Panc1 (cell line): ENCODE measurements at places on chromosomes 11 and 22.

DNA sequence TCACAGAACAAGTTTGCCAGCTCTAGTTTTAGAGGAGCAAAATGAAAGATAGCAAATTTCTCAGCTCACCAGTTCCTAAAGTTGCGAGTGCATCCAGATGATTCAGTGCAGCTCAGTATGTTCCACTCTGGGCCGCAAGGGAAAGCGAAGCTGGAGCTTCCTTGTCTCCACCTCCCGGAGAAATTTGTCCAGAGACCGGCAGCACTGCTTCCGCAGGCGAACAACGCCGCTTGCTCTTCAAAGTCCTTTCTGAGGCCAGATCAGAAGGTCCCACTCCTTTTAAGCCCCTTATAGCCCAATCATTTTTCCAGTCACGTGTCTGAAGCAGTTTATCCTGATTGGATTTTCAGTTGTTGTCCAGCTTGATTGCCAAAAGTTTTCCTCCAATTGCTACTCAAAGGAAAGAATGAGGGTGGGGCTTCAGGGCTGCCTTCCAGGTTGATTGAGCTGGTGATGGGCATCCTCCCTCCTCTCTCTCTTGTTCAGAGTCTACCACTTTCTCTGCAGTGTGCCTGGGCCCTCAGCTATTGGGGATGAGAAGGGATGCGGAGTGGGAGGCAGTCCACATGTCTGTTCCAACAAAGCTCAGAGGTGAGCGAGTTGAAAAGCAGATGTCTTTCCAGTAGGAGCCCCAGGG, at the start of gene ZNF280A:
TSS of gene ZNF280A (minus strand) at position 251 of the 637 bp plus-strand sequence. CDS start 4,640 bp downstream, outside the sequence.
- no peak for DNase-seq

DNA sequence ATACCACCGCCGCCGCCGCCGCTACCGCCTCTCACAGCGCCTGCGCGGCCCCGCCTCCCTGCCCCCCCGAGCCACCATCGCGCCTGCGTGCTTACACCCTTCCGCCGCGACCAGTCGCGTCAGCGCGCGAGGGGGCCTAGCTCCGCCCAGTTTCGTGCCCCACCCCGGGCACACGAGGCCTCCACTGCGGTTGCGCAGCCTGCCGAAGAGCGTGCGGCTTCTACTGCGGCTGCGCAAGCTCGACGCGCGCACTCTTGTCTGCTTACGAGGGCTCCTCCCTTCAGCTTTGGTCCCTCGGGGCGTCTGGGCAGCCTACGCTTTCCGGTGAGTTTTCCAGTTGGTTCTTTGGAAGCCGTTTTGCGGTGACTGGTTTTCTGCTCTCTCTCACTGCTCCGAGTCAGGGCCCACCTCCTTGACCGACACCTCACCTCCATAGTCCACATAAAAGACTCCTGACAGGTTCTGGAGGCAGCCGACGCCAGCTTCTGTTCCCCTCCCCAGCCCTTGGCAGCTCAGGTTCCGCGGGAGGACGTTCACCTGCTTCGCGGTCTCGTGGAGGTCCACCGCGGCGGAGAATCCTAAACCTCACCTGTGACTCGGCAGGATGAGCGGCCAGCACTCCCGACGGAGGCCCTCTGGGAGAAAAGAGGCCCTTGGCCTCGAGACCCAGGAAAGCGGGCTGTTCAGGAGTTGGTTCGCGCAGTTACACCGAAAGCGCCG, at the start of gene PITPNB:
TSS of gene PITPNB (minus strand) at position 35 of the 720 bp plus-strand sequence. CDS start 65 bp downstream, outside the sequence.
- peak; percentile 61 for DNase-seq

- no peak for DNase-seq
Measured at GRCh38 chr22:30863081-30863833, 105.3 kb downstream of the MORC2 start.

DNA sequence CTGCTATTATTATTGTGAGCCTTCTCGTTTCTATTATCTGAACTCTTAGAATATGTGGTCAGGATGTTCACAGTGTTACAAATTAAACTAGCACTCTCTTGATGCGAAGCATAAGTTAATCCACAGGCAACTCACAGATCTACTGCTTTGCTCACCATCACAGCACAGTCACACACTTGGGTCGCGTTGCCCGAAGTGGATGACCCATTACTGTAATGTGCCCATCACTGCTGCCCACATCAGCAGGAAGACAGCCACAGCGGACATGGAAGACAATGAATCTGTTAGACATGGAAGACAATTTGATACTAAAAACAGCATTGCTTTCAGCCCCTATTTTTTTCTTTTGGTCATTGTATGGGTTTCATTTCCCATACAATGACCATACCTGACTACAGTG, 216.4 kb upstream of the B3GAT1 start:
- DNase-seq = no peak

- DNase-seq = peak; percentile 22
Measured at GRCh38 chr11:9169595-9170295, 78.3 kb upstream of the SCUBE2 start.

DNA sequence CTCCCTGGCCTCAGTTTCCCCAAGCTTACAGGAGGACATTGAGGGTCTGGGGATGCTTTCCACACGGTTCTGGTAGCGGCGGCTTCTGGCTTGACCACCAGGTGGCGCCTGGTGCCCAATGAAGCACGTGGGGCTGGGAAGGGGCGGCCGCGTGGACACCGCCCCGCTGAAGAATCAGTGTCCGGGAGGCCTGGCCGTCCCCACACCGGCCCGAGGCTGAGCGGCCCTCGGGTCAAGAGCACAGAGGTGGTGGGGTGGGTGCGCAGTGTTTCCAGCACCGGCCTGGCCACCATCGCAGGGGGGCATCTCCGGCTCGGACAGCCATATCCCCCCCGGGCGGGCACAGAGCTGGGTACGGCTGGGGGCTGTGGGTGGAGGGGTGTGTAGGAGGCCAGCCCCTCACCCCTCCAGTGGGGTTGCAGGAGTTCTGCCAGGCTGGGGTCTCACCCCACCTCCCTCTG, 27.8 kb upstream of the PPARA start:
- no peak for DNase-seq

DNA sequence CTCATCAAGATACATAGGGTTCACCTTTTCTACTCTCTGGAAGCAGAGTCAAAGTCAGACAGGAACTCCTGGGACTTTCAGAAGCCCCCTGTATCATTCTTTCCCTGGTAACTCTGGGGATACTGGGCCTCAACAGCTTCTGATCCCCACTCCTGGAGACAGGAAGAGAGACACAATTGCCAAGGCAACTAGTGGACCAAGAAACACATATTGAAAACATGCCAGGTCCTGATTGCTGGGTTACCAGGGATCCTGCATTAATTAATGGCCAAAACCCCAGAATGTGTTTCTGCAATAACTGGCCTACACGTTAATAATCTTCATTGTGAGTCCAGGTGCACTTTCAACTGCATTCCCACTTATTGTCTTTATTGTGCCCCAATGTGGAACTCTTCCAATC, 260.8 kb upstream of the POU2AF2 start:
- DNase-seq = no peak

GRCh38 chr11:119376197-119376847, 5.2 kb downstream of the USP2 start:
- no peak for DNase-seq

DNA sequence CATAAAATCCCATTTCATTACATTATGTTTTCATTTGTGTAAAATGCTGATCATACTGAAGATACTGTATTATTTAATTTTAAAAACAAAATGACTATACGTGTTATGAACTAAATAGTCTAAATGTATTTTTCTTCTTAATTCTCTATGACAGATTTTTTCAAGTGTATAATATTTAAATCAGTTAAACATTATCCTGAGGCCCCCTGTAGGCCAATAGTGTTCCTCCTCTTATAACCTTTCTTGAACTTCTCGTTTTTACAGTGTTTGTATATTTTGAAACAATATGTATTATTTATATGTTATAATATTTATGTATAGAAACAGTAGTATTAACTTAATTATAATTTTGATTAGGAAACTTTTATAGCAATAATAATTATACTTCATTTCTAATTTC, 151.1 kb upstream of the CHORDC1 start:
- no peak for DNase-seq

DNA sequence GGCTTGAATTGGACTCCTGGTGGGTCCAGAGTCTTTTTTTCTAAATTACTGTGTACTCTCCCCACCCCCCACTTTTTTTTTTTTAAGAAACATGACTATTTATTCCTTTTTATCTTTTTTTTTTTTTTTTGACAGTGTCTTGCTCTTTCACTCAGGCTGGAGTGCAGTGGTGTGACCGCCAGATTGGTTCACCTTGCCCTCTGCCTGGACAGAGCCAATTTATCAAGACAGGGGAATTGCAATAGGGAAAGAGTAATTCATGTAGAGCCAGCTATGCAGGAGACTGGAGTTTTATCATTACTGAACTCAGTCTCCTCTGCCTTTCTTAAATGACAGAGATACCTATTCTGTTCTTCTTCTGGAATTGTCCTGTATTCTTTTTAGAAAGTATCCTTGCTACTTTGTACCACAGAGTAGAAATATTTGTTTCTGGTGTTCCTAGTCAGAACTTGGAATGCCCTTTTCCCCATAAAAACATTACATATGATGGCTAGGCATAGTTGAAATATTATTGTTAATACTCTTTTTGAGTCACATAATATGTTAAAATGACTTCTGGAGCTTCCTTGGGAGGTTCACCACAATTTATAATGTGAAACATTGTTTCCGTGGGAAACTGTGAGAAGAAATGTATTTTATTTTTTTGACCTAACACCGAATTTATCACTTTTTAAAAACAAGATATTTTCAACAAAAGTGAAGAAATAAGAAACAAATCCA, 95.6 kb downstream of the UVRAG start:
- DNase-seq = no peak

DNA sequence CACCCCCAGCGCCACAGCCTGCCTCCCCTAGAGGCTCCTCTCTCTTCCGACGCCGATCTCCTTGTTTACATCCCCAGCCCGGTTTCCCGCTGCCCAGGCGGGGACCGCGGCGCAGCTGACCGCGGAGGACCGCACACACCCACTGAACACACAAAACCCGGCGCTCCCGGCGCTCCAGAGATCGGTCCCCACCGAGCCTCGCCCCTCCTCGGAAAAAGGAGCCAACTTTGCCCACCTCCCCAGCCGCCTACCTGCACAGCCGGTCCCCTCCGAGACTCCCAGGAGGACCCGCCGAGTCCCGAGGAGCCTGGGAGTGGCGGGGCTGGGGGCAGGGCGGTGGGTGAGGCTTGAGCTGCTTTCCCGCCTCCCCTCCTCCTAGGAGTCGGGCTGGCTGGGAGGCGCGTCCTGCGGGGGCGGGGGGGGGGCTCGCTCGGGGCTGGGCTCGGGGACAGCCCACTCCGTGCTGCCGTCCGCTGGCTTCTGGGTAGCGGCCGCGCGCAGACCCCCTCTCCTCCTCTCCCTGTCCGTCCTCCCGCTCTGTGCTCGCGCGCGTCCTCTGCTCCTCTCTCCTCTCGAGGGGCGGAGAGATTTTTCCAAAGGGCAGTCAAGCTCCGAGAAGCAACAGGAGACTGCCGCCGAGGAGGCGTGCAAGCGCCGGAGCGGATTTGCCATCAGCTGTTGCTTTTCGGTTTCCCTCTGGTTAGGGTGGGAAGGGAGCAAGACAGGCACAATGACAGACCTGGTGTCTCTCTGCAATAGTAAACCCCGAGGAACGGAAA, at the start of gene FXYD6:
TSS of gene FXYD6 (minus strand) at position 318 of the 779 bp plus-strand sequence. CDS start 33,882 bp downstream, outside the sequence.
- DNase-seq = no peak

DNA sequence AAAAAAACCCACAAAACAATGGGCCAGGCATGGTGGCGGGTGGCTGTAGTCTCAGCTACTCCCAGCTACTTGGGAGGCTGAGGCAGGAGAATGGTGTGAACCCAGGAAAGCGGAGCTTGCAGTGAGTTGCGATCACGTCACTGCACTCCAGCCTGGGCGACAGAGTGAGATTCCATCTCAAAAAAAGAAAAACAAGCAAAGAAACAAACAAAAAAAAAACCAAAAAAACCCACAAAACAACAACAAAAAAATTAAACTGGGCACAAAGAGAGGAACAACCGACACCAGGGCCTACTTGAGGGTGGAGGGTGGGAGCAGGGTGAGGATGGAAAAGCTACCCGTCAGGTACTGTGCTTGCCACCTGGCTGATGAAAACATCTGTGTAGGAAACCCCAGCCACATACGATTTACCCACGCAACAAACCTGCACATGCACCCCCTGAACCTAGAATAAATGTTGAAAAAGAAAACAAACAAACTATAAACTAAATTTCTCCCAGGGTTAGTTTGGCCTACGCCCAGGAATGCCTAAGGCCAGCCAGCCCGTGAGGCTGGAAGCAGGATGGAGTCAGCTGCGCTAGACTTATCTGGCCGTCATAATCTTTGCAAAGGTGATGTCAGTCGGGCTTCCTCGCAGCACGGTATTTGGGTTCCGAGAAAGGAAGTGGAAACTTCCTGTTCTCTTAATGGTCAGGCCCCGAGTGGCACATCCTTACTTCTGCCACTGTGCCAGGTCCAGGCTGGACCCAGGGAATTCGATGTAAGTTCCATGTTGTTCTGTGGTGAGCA, 21.9 kb upstream of the CYB5R3 start:
- DNase-seq = no peak

DNA sequence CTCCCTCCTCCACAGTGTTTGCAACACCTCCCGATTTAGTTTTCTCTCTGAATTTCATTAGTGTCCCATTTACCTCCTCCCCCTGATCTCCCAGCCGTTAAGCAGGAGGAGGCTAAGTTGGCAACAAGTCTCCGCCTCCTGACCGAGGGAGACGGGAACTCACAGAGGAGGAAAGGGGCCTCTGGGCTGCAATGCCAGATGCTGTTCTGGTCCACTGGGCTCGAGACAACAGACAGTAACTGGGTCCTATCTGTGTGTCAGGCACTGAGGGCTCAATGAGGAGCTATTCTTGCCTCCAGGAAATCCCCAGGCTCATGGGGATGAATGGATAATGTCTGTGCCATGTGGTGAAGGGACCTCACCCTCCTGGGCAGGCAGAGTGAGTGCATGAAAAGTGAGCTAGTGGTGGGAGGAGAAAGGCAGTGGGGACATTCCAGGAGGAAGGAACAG, 228.1 kb downstream of the TENM4 start:
- no peak for DNase-seq
